Suppressor macrophage treated with lipopolysaccharide for 1 hour (primary cell): ENCODE measurements at places on chromosomes 13 and 19.

- DNase-seq: peak; percentile 91
These were observed 25.5 kb downstream of the FGF21 start for GRCh38 chr19:48780631-48781391.

GRCh38 chr13:113360446-113360845 lies 3.5 kb downstream of the GRTP1 start:
- DNase-seq: no peak

DNA sequence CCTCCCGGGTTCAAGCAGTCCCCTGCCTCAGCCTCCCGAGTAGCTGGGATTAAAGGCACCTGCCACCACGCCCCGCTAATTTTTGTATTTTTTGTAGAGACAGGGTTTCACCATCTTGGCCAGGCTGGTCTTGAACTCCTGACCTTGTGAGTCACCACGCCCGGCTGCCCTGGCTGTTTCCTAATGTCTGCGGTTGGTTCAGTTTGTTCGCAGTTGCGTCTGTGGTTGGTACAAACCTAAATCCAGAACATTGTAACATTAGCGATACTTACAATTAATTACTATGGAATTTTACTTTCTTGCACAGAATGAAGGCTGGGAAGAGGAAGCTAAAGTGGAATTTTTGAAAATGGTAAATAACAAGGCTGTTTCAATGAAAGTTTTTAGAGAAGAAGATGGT lies 38.1 kb downstream of the RNF17 start:
- DNase-seq: no peak

GRCh38 chr19:33350538-33351309 lies 22.8 kb upstream of the CEBPG start:
- peak; percentile 45 for DNase-seq

- DNase-seq: no peak
These were observed 4.1 kb upstream of the TIMM13 start for GRCh38 chr19:2431318-2432055.

GRCh38 chr19:41443813-41444455 lies 978 bp downstream of the ERICH4 start:
- no peak for DNase-seq

DNA sequence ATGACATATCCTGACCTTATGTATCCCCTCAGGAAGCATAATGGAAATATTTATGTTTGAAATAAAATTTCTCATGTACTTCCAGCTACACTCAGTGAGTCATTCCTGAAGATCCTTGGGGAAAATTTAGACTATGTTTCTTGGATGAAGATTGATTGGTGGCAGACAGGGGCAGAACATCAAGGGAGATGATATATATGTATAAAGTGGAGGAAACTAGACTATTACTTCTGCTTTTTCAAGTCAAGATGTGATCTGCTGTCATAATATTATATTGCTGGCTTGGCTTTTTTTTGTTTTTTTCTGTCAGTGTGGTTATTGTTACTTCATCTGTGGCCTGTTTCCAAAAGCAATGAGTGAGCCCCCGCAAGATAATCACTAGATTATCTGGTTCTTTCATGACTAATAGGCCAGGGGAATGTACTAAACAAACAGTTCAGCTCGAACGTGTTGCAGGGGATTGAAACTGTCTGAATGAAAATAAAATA lies 87.2 kb upstream of the TNFSF11 start:
- DNase-seq: peak; percentile 43

- DNase-seq: no peak
These were observed 569.2 kb downstream of the MYO16 start for GRCh38 chr13:109198585-109198984.

- DNase-seq: peak; percentile 64
These were observed 2676.6 kb downstream of the PCDH9 start for GRCh38 chr13:64553411-64554129.
